Activated effector memory CD4-positive, alpha-beta T cell treated with anti-CD3 and anti-CD28 coated beads, Interleukin-2, amount 50 U/mL, for 16 hours (primary cell): ENCODE measurements at places on chromosomes 16 and 17.

GRCh38 chr16:63684149-63685101 lies 1437.4 kb downstream of the CDH11 start:
- no peak for DNase-seq

DNA sequence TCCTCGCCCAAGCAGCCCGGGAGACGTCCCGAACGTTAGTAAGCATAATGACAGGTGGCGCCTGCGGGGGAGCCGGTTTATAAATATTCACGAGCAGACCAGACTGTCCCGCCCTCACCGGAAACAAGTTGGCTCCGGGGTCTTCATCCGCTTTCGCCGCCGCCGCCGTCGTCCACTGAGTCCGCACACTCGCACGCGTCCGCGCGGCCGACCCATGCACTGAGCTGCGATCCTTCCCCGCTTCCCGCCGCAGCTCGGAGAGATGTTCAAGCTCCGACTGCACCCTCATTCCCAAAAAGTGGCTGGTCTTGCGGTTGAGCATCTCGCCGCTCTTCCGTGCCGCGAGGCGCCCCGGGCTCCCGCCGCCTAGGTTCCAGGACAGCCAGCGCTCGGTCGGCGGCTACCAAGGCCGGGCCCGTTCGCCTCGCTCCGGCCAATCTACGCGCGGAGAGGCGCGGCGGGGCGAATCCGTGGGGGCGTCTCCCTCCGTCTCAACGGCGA lies 385 bp downstream of the CFAP119 start:
- DNase-seq, result peak; percentile 78

DNA sequence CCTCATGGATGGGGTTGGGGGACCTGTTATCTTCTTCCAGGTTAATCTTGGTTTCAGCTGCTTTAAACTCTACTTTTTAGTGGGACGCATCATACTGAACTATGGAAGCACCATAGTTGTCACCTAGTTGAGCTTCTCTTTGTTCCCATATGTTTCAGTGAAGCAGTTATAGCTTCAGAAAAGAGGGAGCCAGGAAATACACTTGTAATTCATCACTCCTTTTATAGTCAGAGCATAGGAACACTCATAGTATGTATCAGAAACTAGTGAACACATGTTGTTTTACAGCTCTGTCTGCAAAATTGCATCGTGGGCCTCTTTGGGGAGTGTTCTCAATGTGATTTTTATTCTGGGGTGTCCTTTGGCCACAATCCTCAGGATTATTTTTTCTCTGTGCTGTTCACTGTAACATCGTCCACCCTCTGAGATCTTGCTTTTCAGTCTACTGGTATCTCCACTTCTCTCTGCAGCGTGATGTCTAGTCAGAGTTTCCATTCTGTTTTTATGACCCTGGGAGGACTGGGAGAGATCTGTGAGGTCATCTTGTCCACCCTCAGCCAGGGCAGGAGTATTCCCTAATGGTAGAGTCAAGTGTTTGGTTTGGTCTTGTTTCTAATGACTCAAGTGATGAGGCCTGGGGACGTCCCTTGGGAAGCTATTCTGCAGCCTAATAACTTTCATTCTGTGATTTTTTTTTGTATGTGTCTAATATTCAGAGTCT lies 585.4 kb downstream of the WWOX start:
- DNase-seq, result no peak

DNA sequence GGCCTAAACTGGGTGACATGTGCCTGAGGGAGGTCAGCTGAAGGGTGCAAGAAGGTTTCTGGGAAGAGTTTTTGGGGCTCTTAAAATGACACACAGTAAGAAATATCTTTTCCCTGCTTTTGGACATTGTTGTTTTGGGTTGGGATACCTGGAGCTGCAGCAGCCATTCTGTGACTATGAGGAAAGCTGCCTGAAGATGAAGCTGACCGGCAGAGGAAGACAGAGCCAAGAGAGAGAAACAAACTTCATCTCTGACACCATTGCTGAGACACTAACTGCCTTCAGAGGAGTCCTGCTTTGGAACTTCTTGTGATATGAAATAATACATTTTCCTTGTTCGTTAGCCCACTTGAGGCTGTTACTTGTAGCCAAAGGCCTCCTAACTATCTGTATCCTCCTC lies 8.8 kb upstream of the WNT3 start:
- DNase-seq, result no peak

- DNase-seq, result peak; percentile 76
These were observed 10.0 kb upstream of the SKAP1 start for GRCh38 chr17:48439875-48440505.

- DNase-seq, result no peak
These were observed 62.4 kb downstream of the NKD1 start for GRCh38 chr16:50610331-50611262.

- DNase-seq, result peak; percentile 84
These were observed 7.5 kb downstream of the EPOP start for GRCh38 chr17:38667099-38667786.

DNA sequence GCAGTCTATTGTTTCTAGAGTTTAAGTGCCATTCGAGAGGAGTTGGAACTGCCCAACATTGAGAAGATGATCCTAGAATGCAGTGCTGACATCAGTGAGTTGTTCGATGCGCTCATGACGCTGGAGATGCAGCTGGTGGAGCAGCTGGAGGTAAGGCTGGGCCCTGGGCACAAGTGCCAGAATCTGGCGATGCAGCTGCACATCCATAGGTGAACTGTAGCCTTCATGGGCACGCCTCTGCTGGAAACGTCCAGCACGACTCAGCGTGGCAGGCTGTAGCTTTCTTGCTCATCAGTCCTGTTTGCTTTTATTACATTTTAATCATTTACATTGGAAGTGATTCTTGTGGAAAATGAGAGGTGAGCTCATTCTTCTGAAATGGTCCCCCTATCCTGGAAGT lies 31.7 kb downstream of the DRC3 start:
- DNase-seq, result no peak
